ENCODE measurements at places on chromosomes 16 and 17.

- DNase-seq: peak; percentile 56
Observed at GRCh38 chr16:997440-998051, 16.0 kb downstream of the SOX8 start.

DNA sequence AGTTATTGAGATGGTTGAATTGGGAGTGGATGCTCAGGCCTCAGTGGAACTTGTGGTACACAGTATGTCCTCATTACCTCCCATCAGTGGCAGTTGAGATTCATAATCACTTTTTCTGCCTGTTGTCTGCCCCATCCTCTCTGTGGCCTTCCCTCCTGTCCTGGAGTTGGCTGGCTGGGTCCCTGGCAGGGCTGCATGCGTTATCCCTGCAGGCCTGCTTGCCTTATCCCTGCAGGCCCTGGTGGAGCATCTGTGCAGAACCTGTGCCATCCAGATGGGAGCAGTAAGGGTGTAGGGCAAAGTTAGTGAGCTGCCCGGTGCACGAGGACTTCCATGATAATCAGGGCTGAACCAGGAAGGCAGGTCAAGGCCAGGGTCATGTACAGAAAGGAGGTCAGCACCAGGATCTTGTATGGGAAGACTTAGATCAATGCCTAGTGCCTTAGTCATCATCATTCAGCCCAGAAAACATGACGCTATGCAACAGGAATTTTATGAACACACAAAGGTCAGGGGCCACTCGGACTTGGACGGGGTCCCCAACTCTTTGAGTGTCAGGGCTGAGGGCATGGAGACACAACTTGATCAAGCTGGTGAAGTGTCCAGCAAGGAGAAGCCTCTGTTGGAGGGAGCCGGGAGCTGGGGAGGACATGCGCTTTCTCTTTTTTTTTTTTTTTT is 47.2 kb downstream of the ABCC1 start:
- no peak for DNase-seq

GRCh38 chr17:51461578-51462004 is 201.2 kb downstream of the UTP18 start:
- no peak for DNase-seq

DNA sequence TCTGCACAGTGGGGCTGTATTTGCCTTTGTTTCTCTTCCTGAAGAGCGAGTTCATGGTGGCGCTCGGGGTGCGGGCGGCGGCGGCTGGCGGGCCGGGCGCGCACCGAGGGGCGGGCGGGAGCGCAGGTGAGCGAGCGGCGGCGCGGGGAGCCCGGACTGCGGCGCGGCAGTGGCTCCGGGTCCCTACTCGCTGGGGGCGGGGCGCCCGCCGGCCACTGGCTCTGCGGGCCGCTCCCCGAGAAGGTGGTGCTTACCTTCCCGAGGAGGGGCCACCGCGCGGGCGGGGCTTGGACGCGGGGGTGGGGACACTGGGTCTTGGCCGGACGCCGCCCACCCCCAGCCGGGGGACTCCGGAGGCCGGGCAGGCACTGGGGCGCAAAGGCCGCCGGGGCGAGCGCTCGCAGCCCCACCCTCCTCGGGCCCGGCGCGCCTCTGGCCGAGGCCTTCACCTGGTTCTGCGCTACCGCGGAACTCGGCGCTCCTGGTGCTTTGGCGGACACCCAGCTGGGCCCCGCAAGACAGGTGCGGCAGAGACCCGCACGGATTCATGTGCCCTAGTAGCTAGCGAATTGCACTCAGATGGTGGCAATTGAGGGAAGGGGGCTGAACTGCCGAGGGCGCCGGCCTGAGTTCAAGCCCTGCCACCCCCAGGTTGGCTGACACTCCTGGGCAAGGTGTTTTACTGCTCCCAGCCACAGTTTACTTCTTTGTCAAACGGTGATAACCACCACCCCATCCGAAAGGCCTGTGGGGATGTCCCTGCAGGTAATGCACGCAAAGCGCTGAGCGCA is at the start of gene PPL:
TSS of gene PPL (minus strand) at position 158 of the 791 bp plus-strand sequence. CDS start at position 55, 103 bp downstream.
- no peak for DNase-seq

GRCh38 chr16:70688246-70688742 is 2.4 kb upstream of the MTSS2 start:
- DNase-seq: peak; percentile 83

DNA sequence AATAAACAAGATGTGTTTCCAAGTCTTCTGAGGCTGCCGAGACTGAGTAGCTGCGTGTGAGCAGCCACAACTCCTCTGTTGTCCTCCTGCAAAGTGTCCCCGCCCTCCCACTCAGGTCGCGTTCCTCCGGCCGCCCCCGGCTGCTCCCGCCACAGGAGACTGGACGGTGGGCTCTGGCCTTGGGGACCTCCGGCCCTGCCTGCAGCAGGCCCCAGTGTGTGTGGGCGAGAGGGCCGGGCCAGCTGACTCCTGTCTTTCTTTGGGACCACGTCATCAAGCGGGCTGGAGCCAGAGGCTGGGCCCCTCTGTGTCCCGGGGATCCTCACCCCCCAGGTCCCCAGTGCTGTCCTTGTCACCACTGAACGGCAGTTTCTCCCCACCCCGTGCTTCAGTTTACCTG is 175.3 kb downstream of the NPIPB11 start:
- DNase-seq: no peak

- no peak for DNase-seq
Observed at GRCh38 chr17:27804113-27804512, 3.8 kb upstream of the NOS2 start.

- DNase-seq: no peak
Observed at GRCh38 chr16:50310308-50311133, 44.2 kb downstream of the ADCY7 start.

GRCh38 chr16:23424292-23424958 is 28.6 kb downstream of the COG7 start:
- DNase-seq: no peak

DNA sequence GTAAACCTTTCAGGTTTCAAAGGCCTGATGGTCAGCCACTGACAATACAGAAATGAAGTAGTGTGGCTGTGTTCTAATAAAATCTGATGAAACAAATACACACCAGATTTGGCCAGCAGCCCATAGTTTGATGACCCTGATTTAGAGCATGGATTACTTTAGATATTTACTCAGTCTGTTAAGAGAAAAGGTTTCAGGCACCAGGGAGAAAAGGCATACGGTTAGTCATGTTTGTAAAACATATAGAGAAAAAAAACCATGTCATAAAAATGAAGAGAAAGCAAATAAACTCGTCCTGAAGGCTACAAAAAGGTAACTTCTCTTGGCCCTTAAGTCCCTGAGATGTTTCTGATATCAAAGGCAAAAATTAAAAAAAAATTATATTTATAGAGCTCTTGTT is 112.1 kb downstream of the ADAMTS18 start:
- DNase-seq: no peak

DNA sequence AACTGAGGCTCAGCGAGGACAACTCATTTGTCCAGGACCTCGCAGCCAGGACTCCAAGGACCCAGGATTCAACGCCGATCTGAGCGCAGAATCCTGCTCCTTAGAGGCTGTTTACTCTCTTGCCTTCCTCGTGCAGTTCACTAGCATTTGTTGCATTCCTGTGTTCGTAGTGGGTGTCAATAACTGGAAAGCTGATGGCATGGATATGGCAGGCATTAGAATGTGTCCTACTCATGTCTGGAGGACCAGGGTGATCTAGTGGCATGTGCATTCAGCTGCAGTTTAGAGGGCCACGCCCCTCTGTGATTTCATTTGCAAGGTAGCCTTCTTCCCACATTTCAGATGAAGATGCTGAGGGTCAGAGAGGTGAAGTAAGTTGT is 510 bp downstream of the CRISPLD2 start:
- DNase-seq: no peak

- DNase-seq: no peak
Observed at GRCh38 chr17:20955427-20956323, 87.1 kb downstream of the USP22 start.

GRCh38 chr16:13344001-13344400 is 442.6 kb downstream of the SHISA9 start:
- no peak for DNase-seq

DNA sequence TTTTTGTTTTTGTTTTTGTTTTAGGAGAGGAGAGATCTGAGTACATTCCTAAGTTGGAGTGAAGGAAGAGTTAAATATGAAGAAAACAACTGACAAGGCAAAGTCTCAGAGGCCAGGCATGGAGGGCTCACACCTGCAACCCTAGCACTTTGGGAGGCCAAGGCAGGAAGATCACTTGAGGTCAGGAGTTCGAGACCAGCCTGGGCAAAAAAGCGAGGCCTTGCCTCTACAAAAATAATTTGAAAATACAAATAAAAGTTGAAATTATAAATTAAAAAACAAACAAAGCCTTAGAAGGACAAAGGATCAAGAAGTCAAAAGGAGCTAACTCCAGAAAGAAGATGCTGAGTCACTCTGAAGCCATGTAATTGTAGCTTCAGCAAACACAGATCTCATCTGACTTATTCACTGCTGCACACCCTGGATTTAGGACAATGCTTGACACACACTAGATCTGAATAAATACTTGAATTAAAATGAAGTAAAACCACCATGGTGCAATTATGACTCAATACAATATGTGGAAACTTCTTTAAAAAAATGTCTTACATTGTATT is 9.1 kb downstream of the CEP20 start:
- DNase-seq: no peak

DNA sequence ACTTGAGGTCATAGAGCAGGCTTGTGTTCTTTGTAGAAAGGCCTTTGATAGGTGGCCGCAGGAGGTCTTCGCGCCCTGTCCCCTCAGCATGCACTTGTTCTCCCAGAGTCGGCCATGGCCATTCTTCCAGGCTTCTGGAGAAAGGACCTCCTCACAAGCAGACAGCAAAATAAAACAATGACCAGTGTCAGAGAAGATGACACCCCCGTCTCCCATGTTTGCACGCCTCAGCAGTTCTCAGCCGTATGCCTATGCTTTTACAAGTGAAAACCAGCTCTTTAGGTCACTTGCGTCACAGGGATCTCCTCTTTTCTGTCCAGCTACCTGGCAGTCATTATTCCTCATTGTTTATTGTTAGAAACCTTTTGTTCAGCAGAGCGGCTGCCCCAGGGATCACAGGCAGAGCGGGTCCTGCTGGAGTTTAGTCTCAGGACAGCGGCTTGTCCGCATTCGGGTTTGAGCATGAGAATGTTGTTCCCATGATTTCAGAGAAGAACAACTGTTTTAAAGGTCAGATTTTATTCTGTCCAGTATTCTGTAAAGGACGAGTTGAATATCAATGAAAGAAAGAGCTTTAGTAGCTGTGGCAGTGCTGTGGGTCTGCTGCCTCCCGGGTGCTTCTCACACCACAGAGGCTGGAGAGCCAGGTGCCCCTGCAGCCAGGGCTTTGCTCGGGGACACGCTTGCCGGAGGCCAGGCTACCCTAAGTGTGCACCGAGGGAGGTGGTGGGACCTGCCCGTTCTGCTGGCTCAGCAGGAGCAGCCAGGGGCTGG is 123.9 kb downstream of the RPTOR start:
- DNase-seq: no peak

- DNase-seq: no peak
Observed at GRCh38 chr17:10035885-10036284, 130.8 kb upstream of the RCVRN start.

DNA sequence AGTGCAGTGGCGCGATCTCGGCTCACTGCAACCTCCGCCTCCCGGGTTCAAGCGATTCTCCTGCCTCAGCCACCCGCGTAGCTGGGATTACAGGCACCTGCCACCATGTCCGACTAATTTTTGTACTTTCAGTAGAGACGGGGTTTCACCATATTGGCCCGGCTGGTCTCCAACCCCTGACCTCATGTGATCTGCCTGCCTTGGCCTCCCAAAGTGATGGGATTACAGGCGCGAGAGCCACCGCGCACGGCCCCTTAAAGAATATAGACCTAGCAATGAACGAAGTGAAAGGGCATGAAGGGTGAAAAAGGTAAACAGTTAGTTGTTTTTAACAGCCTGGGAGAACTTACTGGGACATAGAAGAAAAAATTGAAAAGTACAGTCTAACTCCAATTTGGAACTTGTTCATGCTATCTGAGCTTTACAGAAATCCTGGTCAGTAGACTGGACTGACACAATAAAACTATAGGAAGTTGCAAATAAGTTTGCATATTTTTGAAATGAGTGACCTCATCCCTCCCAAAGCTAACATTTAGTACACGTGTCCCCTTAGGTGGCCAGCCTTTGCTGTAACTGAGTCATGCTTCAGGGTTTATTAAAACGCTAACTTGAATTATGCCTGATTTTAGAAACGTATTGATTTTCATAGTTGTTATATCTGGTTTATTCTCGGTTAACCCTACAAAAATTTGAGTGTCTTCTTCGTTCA is 1.8 kb downstream of the COG1 start:
- DNase-seq: no peak

- DNase-seq: no peak
Observed at GRCh38 chr17:60169921-60170817, 20.4 kb downstream of the CA4 start.

DNA sequence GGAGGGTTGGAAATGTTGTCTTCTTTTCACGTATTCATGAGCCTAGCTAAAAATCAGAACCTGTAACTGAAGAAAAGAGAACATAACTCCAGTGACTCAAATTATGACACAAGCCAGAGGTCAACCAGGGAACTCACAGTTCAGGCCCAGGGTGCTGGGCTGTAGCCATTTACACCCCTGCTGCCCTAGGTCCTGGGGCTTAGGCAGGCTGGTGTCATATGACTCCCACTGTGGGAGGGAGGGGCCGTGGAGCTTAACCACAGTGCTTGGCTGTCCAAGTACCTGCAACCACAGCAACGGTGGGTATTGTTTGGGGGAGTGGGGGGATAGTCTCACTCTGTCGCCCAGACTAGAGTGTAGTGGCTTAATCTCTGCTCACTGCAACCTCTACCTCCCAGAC is 71.1 kb upstream of the AMZ2 start:
- no peak for DNase-seq

DNA sequence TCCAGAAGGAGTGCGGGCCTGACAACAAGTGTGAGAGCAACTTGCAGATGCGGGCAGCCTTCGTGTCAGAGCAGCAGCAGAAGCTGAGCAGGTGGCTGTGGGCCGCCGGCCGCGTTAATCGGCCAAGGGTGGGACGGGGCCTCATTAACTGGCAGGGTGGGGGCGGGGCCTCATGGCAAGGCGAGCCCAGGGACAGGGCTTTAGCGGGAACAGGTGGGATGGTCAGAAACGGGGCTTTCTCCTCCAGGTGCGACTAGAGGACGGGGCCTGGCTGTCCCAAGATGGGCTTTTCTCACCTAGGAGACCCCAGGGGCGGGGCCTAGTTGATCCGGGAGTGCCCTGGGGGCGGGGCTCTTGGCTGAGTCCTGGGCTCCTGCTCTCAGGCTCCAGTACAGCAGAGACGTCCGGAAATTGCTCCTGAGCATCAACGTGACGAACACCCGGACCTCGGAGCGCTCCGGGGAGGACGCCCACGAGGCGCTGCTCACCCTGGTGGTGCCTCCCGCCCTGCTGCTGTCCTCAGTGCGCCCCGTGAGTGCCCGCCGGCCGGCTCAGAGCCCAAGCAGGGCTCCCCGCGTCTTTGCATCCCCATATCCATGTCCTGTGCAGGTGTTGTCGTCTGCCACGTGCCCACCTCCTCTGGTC is 18.4 kb upstream of the PDK2 start:
- no peak for DNase-seq

DNA sequence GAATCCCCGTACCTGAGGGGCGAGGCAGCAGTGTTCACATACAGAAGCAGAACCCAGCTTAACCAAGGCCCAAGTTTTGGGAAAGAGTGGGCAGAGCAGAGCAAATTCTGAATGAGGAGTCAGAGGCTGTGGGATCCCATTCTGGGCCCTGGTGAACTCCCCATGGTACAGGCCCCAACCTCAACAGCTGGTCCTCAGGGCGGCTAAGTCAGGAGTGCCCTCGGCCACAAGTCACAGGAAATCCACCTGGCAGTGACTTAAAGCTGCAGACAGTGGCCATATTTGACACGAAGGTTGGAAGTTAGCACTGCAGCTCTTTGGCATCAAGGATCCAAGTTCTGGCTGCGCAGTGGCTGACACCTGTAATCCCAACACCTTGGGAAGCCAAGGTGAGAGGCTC is 237.1 kb downstream of the PARN start:
- no peak for DNase-seq

GRCh38 chr17:75783803-75784472 is 668 bp upstream of the UNK start:
- no peak for DNase-seq

Measured in spinal cord (tissue), 10 donors.